ENCODE measurements at places on chromosomes 16 and 17.
A peak's percentile ranks its signal among the peaks of the same experiment; 100 is the strongest.

- peak; percentile 70 for DNase-seq
Measured at GRCh38 chr17:12256380-12256995, 235.8 kb downstream of the MAP2K4 start.

DNA sequence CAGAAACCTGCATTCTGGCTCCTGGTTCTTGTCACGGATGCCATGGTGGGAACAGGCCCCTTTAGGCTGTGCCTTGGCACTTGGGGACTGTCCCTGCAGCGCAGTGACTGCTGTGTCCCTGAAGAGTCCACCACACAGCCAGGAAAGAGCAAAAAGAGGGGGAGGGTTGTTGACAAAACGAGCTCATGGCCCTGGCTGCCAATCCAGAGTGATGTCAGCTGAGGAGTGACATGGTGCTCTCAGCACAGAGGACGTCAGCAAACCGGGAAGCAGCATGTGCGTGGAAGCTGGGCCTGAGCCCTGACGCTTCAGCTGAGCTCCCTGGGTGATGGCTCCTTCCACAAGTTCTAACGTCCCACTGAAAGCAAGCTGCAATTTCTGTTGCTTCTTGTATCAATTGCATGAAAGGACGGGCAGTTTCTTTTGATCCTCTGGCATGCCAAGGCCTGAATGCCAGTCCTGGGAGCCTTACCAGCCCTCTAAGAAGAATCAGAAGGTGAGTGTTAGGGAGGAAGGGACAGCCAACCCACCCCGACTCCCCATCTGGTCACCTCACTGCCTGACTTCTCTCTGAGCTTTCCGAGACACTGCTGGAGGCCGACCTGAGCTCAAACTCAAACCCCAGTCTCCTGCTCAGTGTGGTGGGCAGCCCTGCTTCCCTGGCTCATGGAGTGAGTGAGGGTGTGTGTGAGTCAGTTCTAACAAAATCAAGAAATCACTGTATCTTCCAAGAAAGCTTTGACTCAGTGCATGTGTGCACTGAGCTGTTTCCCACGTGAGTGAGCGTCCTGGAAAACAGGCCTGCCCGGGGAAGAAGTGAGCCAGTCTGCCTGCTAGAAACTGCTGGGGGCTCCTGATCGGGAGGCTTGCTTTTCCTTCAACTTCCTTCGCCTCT lies 14.7 kb upstream of the WNT3 start:
- no peak for DNase-seq

DNA sequence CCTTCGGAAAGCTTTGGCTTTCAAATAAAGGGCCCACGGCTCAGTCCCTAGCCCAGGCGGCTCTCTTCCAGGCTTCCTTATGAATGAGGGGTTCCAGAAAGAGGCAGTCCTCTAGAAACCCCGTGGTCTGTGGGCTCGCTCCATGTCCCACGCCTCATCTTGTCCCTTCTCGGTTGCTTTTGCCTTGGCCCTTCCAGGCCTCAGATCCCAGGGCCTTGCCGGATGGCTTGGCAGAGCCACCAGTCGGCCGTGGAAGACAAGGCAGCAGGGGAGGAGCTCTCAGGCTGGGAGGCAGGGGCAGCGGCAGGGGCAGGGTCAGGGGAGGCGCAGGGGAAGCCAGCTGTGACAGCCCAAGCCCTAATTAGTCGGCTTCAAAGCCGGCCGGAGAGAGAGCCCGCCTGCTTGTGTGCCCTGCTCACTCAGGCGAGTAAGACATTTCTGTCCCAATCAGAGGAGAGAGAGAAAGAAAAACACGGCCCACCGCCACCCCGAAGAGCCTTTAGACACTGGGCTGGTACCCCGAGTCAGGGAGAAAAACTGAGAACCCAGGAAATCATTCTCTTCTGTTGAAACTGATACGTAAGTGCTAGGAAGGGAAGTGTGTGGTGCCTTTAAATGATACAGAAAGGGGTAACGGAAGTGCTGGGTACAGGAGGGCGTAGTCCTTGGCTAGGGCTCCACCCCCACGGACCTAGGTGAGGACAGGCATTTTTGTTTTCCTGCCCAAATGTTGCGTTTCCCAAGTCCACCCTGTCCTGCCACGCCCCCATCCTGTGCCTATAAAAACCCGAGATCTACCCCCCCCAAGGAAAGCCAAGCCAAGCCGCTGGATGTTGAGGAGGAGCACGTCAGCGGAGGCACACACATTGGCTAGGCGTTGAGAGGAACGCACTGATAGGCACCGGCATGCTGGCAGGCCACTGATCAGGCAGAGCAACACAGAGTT lies 27.8 kb upstream of the MEIOC start:
- DNase-seq = peak; percentile 63

DNA sequence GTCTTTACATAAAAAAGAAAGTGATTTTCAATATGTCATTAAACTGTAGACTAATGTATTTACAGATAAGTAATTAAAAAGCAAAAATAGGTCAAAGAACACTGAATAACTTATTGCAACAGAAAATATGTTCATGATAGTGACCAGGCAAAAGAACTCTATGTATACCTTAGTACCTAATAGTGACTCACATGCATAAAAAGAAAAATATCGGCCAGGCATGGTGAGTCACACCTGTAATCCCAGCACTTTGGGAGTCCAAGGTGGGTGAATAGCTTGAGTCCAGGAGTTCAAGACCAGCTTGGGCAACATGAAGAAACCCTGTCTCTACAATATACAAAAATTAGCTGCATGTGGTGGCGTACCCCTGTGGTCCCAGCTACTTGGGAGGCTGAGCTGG lies 33.0 kb upstream of the TOM1L1 start:
- no peak for DNase-seq

DNA sequence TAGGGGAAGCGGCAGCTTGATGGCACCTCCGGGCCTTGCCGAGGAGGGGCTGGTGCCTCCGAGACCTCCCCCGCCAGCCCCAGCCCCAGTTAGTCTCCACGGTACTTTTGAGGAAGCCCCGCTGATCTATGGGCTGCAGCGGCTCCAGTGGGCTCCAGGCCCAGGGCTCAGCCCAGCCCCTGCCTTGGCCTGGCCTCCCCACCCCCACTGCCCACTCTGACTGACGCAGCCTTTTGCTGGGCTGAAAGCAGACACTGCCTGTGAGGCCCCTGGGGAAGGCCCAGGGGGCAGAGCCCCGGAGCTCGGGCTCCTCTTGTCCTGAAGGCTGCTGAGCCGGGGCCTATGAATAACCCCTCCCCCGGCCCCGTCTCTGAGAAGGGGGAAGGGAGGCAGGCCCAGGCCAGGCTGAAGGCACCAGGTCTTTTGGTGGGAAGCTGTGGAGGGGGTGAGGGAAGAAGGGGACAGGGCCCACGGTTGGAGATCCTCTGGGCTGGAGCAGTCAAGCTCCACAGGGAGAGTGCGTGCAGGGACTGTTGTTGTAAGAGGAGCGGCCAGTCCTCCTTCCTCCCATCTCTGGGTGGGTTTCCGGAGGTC lies 7.5 kb upstream of the SMTNL2 start:
- DNase-seq = no peak

DNA sequence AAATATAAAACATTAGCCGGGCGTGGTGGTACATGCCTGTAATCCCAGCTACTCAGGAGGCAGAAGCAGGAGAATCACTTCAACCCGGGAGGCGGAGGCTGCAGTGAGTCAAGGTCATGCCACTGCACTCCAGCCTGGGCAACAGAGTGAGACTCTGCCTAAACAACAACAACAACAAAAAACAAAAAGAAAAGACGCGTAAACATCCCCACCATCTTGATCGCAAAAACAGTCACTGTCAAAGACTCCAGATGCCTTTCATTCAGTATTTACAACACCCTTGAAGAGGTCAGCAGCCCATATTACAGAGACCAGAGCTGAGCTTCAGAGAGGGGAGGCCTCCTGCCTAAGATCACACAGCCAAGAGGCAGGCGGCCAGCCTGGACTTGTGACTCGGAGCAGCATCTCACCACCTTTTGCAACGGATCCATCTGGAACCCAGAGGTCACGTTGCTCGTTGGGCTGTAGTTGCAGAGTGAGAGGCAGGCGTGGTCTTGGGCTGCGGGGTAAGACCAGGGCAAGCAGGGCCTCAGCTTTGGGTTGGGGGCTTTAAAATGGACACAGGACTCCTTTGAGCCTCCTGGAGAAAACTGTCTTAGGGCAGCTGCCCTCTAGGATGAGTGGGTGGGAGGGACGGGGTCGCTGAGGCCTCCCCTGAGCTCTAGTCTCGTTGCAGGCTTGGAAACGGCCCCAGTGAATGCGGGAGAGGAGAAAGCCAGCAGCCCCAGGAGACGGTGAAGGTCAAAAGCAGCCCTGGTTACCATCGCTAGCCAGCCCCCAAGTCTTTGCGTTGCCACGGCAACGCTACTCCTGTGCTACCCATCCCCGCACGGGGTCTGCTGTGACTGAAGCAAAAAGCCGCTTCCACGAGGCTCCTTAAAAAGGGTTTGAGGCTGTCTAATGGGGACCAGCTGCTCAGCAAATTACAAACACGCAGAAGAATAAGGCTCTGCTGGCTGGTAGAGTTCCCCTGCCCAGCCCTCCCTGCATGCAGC lies 26.1 kb downstream of the LGALS3BP start:
- DNase-seq = no peak

- DNase-seq = peak; percentile 98
Measured at GRCh38 chr17:63419949-63420867, 25.9 kb downstream of the CYB561 start.
